Stimulated activated CD4-positive, alpha-beta T cell treated with anti-CD3 and anti-CD28 coated beads, Interleukin-1b, Interleukin-23, amount 100 ng/mL, for 4 hours (primary cell): ENCODE measurements at places on chromosomes 12 and 14.

DNA sequence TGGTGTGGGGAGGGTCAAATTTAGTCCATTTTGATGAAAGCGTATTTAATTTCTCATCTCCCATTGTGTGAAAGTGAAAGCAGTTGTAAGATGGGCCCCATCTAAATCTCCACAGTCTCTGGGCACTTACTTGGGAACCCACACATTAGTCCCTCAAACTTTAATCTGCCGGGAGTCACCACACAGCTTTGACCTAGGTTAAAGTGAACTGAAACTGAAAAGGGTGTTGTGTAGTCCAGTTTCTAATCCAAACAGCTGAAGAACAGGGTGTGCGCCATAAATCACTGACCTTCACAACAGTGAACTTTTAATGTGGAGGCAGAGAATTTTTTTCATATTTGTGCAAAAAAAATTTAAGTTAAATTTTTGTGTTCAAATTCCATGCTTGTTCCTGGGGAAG lies 48.4 kb upstream of the PTPRO start:
- DNase-seq, result no peak

DNA sequence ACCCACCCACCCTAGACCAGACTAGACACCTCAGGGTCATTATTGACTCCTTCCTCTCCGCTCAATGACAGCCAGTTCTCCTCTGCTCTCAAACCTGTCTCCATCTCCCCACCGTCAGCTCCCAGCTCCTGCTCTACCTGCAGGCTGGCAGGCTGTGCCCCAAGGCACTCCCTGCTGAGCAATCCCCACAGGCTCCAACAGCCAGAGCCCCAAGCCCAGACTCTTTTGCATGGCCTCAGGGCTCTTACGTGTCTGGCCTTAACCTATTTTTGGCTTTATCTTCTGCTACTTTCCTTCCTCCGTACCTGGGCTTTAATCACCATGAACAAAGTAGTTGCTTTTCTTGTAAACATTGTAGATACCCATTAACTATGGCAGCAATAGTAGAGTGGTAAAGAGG lies 162.9 kb upstream of the PRMT8 start:
- no peak for DNase-seq

- DNase-seq, result no peak
Measured at GRCh38 chr14:27090716-27091115, 492.9 kb upstream of the NOVA1 start.

DNA sequence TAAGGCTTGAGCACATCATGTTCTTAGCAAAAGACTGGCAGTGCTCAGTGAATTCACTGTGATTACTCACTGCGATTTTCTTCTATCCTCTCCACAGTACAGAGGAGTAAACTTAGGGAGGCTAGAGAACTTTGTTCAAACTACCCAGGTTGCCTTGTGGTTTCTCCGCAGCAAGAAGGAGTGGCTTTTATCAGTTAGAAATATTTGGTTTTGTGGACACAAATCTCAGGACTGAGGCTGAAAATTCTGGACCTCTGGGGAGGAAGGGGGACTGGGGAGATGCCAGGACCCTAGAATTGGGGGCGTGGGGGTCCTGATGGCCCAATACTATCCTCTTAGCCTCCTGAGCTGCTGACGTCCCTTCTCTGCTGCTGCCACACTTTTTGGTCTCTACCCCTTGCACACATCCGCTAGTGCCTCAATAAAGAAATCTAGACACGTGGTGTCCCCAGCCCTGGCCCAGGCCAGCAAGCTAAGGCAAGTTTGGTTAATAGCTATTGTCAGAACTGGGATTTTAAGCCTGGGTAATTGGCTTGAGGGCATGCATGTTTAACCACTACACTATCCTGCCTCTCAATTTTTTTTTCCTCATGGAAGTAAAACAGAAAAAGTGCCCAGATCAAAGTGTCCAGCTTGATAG lies 842 bp downstream of the OAS2 start:
- peak; percentile 15 for DNase-seq

DNA sequence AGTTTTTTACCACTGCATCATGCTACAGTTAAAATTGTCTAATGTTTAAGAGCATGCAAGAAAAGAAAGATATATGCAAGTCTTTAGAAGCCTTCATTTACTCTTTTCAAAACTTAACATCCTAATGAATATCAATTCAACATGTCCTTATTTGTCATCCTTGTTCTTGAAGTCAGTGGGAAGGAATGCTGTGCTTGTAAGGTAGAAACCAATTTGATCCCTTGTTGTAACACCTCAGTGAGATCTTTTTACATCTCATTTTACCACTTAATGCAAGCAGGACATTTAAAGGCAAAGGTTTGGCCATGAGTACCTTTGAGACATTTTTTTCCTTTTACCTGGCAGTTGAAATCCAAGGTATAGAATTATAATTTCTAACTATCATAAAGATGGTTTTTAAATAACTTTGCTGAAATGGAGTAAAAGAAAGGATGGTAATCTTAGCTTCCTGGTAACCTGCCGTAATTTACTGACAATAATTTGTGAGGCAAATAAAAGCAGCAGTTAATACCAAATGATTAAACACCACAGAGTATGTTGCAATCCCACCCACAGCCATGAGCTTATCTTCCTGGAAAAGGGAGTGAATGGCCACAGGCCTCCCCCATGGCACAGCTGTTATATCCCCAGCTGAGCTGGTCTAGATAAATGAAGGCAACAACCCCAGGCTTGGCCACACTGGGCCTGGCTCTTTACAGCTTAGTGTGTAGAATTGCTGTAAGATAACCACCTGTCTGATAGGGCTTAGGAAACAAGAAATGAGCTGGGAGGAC lies 33.2 kb upstream of the STRN3 start:
- no peak for DNase-seq

GRCh38 chr12:7460375-7461259 lies 16.7 kb upstream of the CD163L1 start:
- DNase-seq, result peak; percentile 32
